ENCODE measurements at places on chromosomes 7 and 10. TPM values are rescaled to one million over a fixed set of nuclear protein-coding genes. Genes with fewer than 3 reads are reported as not detected.

Gene TEX47
- not detected for total RNA-seq

GRCh38 chr7:3569643-3570042, 268.6 kb downstream of the SDK1 start:
- no peaks in the 10 kb centered on the region for H3K27me3 ChIP-seq
- no peak overlapping the region for H3K4me3 ChIP-seq
- H3K36me3 ChIP-seq, result no peaks in the 10 kb centered on the region
- no peak overlapping the region for H3K27ac ChIP-seq
- DNase-seq, result no peak

- no peaks in the 10 kb centered on the region for H3K4me1 ChIP-seq
- no peaks in the 10 kb centered on the region for H3K36me3 ChIP-seq
- H3K27me3 ChIP-seq, result no peaks in the 10 kb centered on the region
Measured at GRCh38 chr7:123537026-123537642, 2.7 kb upstream of the IQUB start.

DNA sequence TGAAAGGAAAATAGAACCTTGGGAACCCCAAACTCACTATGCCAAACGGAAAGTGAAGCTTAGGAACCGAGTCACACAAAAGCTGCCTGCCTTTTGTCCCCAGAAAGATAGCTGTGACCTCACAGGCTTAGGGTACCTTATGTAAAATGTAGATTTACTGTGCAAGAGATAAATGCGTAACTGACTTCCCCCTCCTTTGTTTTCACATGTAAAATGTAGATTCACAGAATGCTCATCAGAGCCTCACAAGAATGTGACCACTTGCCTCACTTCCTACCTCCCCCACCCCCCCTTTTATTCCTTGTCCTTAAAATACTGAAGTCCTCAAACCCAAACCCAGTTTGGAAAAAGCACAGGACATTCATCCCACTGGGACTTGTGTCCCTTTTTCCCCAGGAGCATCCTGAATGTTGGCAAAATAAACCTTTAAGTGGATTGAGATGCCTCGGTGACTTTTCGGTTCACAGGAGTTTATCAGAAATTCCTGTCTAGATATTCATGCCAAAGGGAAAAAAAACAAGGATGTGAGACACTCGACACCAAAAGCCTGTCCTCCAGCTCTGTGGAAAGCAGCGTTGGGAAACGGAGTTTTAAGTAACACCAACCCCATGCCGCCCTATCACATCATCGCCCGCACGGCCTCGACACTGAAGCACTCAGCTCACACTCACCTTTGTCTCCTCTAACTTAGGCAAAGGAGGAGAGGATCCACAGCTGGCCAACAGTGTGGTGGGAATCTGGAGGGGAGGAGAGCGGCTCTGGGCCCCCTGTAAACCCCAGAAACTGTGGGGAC, 45.9 kb downstream of the SVIL start:
- H3K27ac ChIP-seq, result peak overlapping the region; percentile 80
- no peaks in the 10 kb centered on the region for H3K36me3 ChIP-seq
- H3K4me1 ChIP-seq, result no peaks in the 10 kb centered on the region
- no peak overlapping the region for H3K4me3 ChIP-seq
- DNase-seq, result no peak

- no peak overlapping the region for H3K4me3 ChIP-seq
- no peak overlapping the region for H3K27ac ChIP-seq
- no peaks in the 10 kb centered on the region for H3K27me3 ChIP-seq
- H3K4me1 ChIP-seq, result no peaks in the 10 kb centered on the region
Measured at GRCh38 chr7:69109246-69109645, 489.0 kb upstream of the AUTS2 start.

GRCh38 chr7:39624442-39624807, 1.1 kb downstream of the RALA start:
- H3K27ac ChIP-seq, result peak overlapping the region; percentile 22
- H3K27me3 ChIP-seq, result no peaks in the 10 kb centered on the region
- DNase-seq, result no peak
- peaks cover 18% of the 10 kb centered on the region for H3K4me1 ChIP-seq
- no peaks in the 10 kb centered on the region for H3K36me3 ChIP-seq
- peak overlapping the region; percentile 72 for H3K4me3 ChIP-seq

- H3K36me3 ChIP-seq, result no peaks in the 10 kb centered on the region
- H3K4me3 ChIP-seq, result no peak overlapping the region
- no peak overlapping the region for H3K27ac ChIP-seq
- no peaks in the 10 kb centered on the region for H3K27me3 ChIP-seq
- no peak for DNase-seq
Measured at GRCh38 chr10:53239873-53240272, 467.3 kb upstream of the MBL2 start.

DNA sequence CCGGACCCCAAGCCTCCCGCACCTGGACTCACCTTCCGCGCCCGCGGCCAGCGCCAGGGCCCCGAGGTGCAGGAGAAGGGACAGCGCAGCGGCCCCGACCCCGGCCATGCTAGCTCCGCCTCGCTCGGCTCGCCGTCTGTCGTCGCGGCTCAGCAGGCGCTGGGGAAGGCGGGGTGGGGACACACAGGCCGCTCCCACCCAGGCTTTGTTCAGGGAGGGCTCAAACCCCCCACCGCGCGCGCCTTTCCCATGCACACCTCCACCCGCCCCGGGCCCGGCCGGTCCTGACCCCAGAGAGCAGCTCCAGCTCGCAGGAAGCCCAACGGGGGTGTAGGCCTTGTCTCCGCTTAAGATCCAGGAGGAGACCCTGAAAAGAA, at the start of gene KCP:
Gene KCP, minus strand, starts transcription at position 141 of the 377 bp plus-strand sequence. Its CDS starts 33 bp downstream, at position 108.
- peak; percentile 39 for DNase-seq
- no peak within 1 kb of the TSS for H3K27ac ChIP-seq
- peaks cover 38% of the 10 kb centered on the region for H3K27me3 ChIP-seq
- no peaks in the 10 kb centered on the region for H3K4me1 ChIP-seq
- no peaks in the 10 kb centered on the region for H3K36me3 ChIP-seq

Gene CLEC2L
- not detected for total RNA-seq

Gene PHYHIPL
- total RNA-seq, result 0.44 TPM

Gene AKAP9
- total RNA-seq, result 193 TPM

GRCh38 chr10:49418328-49418727, 22.4 kb upstream of the DRGX start:
- no peaks in the 10 kb centered on the region for H3K36me3 ChIP-seq
- H3K27ac ChIP-seq, result peak overlapping the region; percentile 61
- peaks cover 3% of the 10 kb centered on the region for H3K4me1 ChIP-seq
- H3K4me3 ChIP-seq, result no peak overlapping the region
- DNase-seq, result no peak

GRCh38 chr10:33238643-33239042, 95.8 kb downstream of the NRP1 start:
- no peaks in the 10 kb centered on the region for H3K4me1 ChIP-seq
- H3K36me3 ChIP-seq, result no peaks in the 10 kb centered on the region
- no peaks in the 10 kb centered on the region for H3K27me3 ChIP-seq
- H3K4me3 ChIP-seq, result no peak overlapping the region
- DNase-seq, result no peak

DNA sequence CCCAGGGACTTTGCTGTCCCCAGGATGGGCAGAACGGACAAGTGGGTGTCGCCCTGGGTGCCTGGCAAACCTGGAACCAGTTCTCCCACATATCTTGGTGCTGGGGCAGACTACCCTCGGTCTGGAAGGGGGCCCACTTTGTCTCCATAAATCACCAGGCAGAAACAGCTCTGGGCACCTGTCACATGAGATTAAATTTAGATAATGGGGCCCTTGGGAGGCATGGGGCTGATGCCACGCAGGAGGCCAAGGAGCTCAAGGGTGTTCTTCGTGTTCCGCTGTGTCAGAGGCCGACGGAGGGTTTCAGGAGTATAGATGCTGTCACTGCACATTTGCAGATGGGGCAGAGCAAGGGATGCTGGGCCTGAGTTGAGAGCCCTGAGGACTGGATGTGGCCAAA, 72.7 kb downstream of the TMEM130 start:
- no peaks in the 10 kb centered on the region for H3K36me3 ChIP-seq
- no peak for DNase-seq
- H3K4me3 ChIP-seq, result no peak overlapping the region
- no peak overlapping the region for H3K27ac ChIP-seq
- H3K4me1 ChIP-seq, result no peaks in the 10 kb centered on the region
- no peaks in the 10 kb centered on the region for H3K27me3 ChIP-seq

Gene CDNF
- 5.1 TPM for total RNA-seq

Gene TMEM130
- 0.88 TPM for total RNA-seq

- no peak for DNase-seq
- H3K27me3 ChIP-seq, result no peaks in the 10 kb centered on the region
- no peaks in the 10 kb centered on the region for H3K36me3 ChIP-seq
- no peak overlapping the region for H3K27ac ChIP-seq
- H3K4me1 ChIP-seq, result no peaks in the 10 kb centered on the region
Measured at GRCh38 chr10:90138844-90139243, 437.5 kb downstream of the KIF20B start.

- H3K36me3 ChIP-seq, result no peaks in the 10 kb centered on the region
- H3K4me1 ChIP-seq, result no peaks in the 10 kb centered on the region
- no peak for DNase-seq
- no peak overlapping the region for H3K27ac ChIP-seq
- no peak overlapping the region for H3K4me3 ChIP-seq
- no peaks in the 10 kb centered on the region for H3K27me3 ChIP-seq
Measured at GRCh38 chr10:93096901-93097300, 23.2 kb downstream of the CYP26A1 start.

DNA sequence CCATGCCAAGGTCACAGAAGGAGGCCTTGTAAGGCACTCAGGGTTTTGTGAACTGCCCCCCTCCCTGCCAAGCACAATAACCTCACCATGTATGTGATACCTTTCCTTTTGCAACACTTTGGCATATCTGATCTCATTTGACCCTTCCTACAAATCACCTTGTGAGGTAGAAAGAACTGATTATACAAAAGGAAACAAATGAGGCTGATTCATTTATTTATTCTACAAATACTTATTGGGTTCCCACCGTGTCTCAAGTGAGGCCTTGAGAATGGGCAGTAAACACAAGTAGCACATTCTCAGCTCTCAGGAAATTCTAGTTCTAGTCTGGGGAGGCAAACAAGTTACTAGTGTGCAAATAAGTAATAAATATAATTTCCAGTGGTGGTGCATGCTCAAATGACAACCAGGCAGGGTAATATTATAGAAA, 19.6 kb downstream of the PLCE1 start:
- no peak overlapping the region for H3K4me3 ChIP-seq
- DNase-seq, result no peak
- H3K36me3 ChIP-seq, result no peaks in the 10 kb centered on the region

GRCh38 chr7:158051776-158052175, 535.8 kb downstream of the PTPRN2 start:
- no peak for DNase-seq
- H3K4me1 ChIP-seq, result no peaks in the 10 kb centered on the region
- no peaks in the 10 kb centered on the region for H3K36me3 ChIP-seq
- peaks cover 11% of the 10 kb centered on the region for H3K27me3 ChIP-seq

GRCh38 chr10:61682323-61682722, 19.6 kb downstream of the CABCOCO1 start:
- no peaks in the 10 kb centered on the region for H3K4me1 ChIP-seq
- DNase-seq, result no peak

DNA sequence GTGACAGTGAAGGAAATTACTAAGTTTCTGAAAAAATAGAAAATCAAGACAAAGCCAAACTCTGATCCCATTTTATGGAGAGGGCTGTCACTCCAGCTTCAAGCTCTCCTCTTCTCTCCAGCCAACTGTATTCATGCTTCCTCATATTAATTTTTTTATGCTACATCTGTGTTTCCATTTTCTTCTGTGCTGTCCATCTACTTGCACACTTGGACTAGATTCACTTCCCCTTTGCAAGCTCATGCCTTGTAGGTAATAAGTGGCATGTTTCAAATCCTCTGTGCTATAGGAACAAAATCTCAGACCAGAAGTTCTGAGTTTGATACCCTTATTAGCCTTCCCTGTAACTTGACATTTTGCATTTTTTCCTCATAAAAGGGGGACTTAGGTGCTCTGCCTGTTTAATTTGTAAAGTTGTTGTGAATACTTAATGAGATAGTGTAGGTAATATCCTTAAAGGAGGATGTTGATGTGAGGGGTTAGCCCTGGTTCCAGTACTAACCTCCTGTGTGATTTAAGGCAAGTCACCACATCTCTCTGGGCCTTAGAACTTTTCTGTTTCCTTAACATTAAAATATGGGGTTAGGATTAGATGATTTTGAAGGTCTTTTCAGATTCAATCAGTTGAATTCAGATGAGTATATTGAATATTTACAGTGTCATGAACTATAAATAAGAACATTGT, 358.8 kb downstream of the BBS9 start:
- H3K4me1 ChIP-seq, result no peaks in the 10 kb centered on the region
- H3K4me3 ChIP-seq, result no peak overlapping the region
- DNase-seq, result no peak
- H3K27ac ChIP-seq, result no peak overlapping the region
- H3K27me3 ChIP-seq, result no peaks in the 10 kb centered on the region

Measured in breast epithelium (tissue), 4 donors.